ENCODE measurements at places on chromosomes 7 and 10.

DNA sequence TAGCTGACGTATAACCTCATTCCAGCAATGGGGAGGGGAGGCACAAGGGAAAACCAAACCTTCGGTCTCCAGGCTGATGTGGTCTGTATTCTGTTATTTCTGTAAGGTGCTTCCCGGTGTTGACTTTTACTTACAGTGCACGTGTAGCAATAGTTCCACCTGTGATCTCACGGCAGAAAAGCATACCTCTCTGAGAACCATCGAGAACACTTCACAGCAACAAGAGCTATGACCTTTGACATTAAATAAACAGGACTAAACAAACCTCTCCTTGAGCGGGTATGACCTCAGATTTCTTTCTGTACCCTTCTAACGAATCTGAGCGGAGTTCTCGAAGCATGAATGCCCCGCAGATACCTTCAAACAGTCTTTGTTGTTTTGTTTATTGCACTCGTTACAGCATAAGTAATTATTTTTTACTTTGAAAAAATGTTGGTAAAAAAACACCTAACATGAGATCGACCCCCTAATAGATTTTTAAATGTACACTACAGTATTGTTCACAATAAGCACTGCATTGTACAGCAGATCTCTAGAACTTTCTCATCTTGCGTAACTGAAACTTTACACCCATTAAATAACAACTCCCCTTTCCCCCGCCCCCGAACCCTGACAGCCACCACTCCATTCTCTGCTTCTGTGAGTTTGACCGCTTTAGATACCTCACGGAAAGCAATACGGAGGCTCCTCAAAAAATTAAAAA, 282.3 kb downstream of the GATA3 start:
- H3K4me3 ChIP-seq, result no peak overlapping the region
- no peak overlapping the region for H3K27ac ChIP-seq
- no peaks in the 10 kb centered on the region for H3K36me3 ChIP-seq
- H3K4me1 ChIP-seq, result peaks cover 12% of the 10 kb centered on the region
- H3K27me3 ChIP-seq, result peaks cover 11% of the 10 kb centered on the region

DNA sequence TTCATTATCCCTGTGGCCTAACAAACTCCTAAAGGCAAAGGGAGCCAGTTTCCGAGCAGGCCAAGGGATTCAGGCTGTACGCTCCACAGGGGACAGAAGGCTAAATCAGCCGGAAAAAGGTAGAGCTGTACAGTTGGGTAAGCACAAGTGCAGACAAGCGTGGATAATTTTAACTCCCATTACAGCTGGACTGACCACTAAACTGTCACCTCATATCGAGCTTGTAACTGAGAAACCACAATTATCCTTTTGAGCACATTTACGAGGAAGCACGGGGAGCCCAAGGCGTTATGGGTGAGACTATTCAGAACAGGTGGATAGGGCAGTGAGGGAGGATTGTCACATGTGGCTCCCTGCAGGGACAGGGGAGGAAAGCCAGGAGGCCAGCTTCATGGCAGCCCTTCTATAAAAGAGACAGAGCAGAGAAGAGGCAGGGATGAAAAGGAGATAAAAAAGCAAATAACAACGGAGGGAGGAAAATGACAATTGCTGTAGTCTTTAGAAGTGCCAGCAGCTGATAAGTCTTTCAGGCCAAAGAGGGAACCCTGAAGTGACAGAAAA, 288.0 kb downstream of the FGFR2 start:
- no peak overlapping the region for H3K27ac ChIP-seq
- H3K4me1 ChIP-seq, result peaks cover 15% of the 10 kb centered on the region
- H3K4me3 ChIP-seq, result no peak overlapping the region
- no peak for DNase-seq

GRCh38 chr7:31110331-31111108, 58.4 kb downstream of the ADCYAP1R1 start:
- no peak for DNase-seq
- no peak overlapping the region for H3K4me3 ChIP-seq
- no peaks in the 10 kb centered on the region for H3K4me1 ChIP-seq
- H3K27ac ChIP-seq, result no peak overlapping the region
- no peaks in the 10 kb centered on the region for H3K27me3 ChIP-seq
- H3K36me3 ChIP-seq, result no peaks in the 10 kb centered on the region

DNA sequence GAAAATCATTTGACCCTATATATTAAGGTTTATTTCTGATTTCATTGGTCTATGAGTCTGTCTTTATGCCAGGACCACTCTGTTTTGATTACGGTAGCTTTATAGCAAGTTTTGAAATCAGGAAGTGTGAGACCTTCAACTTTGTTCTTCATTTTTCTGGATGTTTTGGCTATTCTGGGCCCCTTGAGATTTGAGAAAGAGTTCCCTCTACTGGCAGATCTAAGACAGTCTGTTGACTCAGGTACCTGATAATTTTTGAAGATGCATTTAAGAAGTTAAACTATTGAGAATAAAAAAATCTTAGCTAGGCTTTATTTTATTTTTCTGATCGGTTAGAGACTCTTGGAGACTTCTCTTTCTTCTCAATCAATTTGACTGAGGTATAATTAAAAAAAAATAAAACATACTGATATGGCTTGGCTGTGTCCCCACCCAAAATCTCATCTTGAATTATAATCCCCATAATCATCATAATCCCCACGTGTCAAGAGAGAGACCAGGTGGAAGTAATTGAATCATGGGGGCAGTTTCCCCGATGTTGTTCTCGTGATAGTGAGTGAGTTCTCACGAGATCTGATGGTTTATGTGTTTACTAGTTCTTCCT, 209.2 kb downstream of the SNX10 start:
- DNase-seq, result no peak
- H3K27ac ChIP-seq, result no peak overlapping the region
- H3K4me1 ChIP-seq, result no peaks in the 10 kb centered on the region

- H3K27me3 ChIP-seq, result no peaks in the 10 kb centered on the region
- H3K36me3 ChIP-seq, result peaks cover 81% of the 10 kb centered on the region
- H3K27ac ChIP-seq, result no peak overlapping the region
Measured at GRCh38 chr10:11324761-11325321, 286.6 kb downstream of the USP6NL start.

DNA sequence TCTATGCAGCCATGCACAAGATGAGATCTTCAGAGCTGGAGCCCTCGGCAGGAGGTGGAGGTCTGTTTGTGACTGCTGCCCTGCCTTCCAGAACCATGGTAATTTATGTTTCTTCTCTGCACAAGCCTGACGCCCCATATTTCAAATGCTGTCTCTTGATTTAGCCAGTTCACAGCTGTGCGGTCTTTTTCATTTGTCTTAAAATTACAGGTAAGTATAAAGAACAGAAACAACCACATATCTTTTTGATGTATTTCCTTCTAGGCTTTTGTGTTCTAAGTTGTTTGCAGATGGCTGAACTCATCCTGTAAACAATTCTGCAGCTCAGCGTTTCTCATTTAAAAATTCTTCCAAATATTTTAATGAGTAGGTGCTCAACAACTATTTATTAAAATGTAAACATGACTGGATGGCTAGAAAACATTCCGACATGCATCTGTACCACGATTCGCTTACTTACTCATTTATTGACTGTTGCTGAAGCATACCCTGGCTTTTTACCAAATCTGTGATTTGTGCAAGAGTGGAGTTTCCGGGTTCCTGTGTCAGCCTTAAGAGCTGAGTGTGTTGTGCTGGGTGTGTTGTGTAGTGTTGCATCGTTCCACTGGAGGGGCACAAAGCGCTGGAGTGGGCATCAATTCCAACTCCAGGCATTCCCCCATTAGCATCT, 58.9 kb downstream of the PIP4K2A start:
- no peaks in the 10 kb centered on the region for H3K36me3 ChIP-seq
- H3K27ac ChIP-seq, result no peak overlapping the region
- peaks cover 24% of the 10 kb centered on the region for H3K4me1 ChIP-seq
- peak; percentile 60 for DNase-seq
- H3K4me3 ChIP-seq, result no peak overlapping the region

- no peak overlapping the region for H3K27ac ChIP-seq
- DNase-seq, result peak; percentile 24
- no peaks in the 10 kb centered on the region for H3K36me3 ChIP-seq
- no peaks in the 10 kb centered on the region for H3K27me3 ChIP-seq
Measured at GRCh38 chr7:45716380-45717203, 142.4 kb downstream of the ADCY1 start.

GRCh38 chr7:77425101-77426051, 9.2 kb upstream of the GSAP start:
- no peak for DNase-seq
- H3K4me3 ChIP-seq, result no peak overlapping the region
- H3K27me3 ChIP-seq, result no peaks in the 10 kb centered on the region
- no peak overlapping the region for H3K27ac ChIP-seq

GRCh38 chr10:77165445-77166208, 472.0 kb downstream of the KCNMA1 start:
- H3K36me3 ChIP-seq, result no peaks in the 10 kb centered on the region
- H3K4me3 ChIP-seq, result no peak overlapping the region
- DNase-seq, result peak; percentile 87
- no peaks in the 10 kb centered on the region for H3K27me3 ChIP-seq
- H3K4me1 ChIP-seq, result peaks cover 35% of the 10 kb centered on the region

- H3K36me3 ChIP-seq, result peaks cover 100% of the 10 kb centered on the region
- no peak overlapping the region for H3K4me3 ChIP-seq
- DNase-seq, result no peak
- H3K4me1 ChIP-seq, result peaks cover 16% of the 10 kb centered on the region
Measured at GRCh38 chr7:158743219-158743618, 38.6 kb upstream of the NCAPG2 start.

DNA sequence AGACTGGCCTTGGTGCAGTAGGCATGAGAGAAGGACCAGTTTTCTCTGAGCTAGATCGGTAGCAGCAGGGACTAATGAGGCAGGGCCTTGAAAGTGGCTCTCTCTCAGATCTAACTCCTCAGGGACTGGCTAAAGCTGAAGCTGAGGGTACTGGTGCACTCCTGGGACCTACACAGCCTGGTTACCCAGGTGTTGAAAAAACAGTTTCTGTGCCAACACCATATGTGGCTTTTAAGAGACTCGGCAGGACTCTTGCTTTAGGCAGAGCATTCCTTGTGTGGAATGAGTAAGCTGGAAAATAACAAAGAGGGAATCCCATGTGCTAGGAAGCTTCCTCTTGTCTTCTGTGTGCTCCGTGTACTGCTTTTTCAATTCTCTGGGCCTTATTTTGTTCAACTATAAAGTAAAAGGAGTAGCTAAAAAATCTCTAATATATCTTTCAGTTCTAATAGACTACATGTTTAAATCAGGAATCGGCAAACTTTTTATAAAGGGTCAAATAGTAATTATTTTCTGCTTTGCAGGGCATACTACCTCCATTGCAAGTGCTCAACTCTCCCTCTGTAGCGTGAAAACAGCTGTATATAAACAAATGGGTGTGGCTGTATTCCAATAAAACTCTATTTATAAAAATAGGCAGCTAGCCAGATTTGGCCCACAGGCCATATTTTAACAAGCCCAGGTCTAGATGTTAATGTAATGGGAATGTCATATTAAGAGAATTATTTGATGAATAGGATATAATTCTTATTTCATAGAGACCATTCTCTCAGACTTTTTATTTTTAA, 186.1 kb upstream of the KAT6B start:
- peaks cover 9% of the 10 kb centered on the region for H3K4me1 ChIP-seq
- H3K4me3 ChIP-seq, result no peak overlapping the region
- no peak overlapping the region for H3K27ac ChIP-seq
- no peaks in the 10 kb centered on the region for H3K36me3 ChIP-seq
- no peaks in the 10 kb centered on the region for H3K27me3 ChIP-seq

GRCh38 chr7:4386190-4386589, 295.9 kb upstream of the FOXK1 start:
- no peaks in the 10 kb centered on the region for H3K36me3 ChIP-seq
- H3K4me1 ChIP-seq, result no peaks in the 10 kb centered on the region
- DNase-seq, result peak; percentile 32
- no peak overlapping the region for H3K4me3 ChIP-seq

DNA sequence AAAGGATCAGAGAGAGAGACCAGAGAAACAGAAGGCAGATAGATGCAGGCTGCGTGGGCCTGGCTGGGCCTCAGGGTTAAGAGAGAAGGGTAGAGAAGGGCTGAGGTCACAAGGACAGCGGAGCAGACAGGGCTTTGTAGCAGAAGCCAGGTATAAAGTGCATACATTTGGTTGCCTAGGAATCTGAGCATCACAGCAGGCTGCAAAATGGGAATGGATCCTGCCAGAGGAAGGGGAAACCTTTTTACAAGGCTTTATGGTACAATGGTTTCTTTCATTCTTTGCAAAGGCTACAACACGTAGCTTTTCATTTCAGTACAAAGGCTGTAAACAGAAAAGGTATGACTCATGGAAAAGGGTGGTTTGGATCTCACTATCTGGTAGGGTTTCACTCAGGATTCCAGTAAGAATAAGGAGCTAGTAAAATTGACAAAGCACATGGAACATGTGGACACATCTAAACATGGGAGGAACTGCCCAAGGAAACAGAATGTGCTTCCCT, 275.1 kb downstream of the DOCK4 start:
- H3K4me1 ChIP-seq, result no peaks in the 10 kb centered on the region
- no peak overlapping the region for H3K4me3 ChIP-seq
- H3K27me3 ChIP-seq, result no peaks in the 10 kb centered on the region
- DNase-seq, result peak; percentile 54

DNA sequence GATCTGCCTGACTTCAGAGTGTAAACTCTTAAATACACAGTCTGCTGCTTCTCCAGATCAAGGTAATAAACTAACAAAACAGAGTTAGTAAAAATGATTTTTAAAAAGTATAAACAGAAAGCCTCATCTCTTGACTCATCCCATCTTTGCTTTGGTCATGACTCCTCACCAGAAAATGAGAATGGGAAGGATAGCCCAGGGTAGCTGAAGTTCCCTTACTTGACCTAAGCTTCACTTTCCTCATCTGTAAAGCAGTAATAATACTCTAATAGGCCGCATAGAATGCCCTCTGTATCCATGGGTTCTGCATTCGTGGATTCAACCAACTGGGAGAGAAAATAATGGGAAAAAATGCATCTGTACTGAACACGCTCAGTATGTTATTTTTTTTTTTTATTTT, 11.3 kb upstream of the SLC25A28 start:
- H3K4me3 ChIP-seq, result no peak overlapping the region
- no peaks in the 10 kb centered on the region for H3K27me3 ChIP-seq
- DNase-seq, result no peak
- no peak overlapping the region for H3K27ac ChIP-seq
- no peaks in the 10 kb centered on the region for H3K4me1 ChIP-seq

DNA sequence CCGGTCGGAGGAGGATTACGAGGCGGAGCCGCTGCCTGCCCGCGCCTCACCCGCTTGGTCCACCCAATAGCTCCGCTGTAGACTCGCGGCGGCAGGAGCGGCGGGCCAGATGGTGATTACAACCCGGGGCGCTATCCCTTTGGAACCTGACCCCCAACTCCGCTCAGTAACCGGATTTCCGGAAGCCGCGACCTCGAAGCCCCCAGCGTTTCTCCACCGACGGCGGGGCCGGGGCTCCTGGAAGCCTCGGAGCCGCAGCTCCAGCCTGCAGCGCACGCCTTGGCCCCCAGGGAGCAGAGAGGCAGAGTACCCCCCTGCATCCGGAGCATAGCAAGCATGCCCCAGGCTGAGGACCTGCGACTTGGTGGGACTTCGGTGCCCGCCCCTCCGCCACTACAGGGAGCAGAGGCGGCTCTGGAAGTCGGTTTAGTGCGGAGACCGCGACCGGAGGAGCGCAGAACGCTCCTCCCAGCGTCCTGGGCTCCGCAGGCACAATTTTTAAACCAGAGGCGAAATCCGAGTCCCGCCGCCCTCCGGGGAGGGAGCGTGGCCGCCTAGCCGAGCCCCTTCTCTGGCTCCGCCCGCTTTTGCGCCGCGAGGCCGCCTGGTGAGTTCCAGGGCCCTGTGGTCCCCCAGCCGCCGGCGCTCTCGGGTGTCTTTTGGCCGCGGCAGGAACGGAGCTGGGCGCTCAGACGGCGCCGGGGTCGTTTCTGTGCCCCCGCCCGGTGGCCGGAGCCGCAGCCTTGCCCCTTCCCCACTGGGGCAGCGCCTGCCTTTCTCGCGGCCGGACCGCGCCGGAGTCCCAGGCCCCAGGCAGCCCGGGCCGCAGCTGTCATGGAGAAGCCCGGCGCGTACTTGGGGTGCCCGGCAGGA, 28.2 kb upstream of the BMS1 start:
- H3K4me1 ChIP-seq, result peaks cover 35% of the 10 kb centered on the region
- H3K27me3 ChIP-seq, result peaks cover 75% of the 10 kb centered on the region
- DNase-seq, result peak; percentile 70
- H3K4me3 ChIP-seq, result peak overlapping the region; percentile 55
- H3K27ac ChIP-seq, result no peak overlapping the region
